Hypothalamus (tissue), 51 donors: ENCODE measurements at places on chromosomes 2 and 18.
A peak's percentile ranks its signal among the peaks of the same experiment; 100 is the strongest.

GRCh38 chr2:173884025-173884802 lies 81.0 kb downstream of the SP3 start:
- DNase-seq, result no peak

- no peak for DNase-seq
Measured at GRCh38 chr2:11090187-11090586, 65.1 kb upstream of the SLC66A3 start.

- DNase-seq, result no peak
Measured at GRCh38 chr2:198639580-198639979, 818.2 kb downstream of the SATB2 start.

DNA sequence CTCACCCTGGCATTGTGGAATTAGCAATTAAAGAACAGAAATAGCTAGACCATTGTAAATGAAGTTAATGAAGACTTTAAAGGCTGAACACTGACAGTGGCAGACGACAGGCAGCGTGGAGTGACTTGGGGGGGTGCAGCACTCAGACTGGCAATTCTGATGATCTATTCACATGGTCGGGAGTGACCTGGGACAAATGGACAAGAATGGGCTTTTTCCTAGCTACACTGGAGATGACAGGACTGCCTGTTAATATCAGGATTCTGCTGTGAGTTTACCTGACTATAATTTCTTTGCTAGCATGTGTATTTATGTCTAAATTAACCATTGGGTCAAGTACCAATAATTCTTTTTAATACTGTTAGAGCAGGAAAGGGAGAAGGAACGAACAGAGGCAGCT lies 199.6 kb downstream of the FBXO15 start:
- DNase-seq, result no peak

- DNase-seq, result peak; percentile 68
Measured at GRCh38 chr2:102848366-102848839, 86.6 kb downstream of the TMEM182 start.

DNA sequence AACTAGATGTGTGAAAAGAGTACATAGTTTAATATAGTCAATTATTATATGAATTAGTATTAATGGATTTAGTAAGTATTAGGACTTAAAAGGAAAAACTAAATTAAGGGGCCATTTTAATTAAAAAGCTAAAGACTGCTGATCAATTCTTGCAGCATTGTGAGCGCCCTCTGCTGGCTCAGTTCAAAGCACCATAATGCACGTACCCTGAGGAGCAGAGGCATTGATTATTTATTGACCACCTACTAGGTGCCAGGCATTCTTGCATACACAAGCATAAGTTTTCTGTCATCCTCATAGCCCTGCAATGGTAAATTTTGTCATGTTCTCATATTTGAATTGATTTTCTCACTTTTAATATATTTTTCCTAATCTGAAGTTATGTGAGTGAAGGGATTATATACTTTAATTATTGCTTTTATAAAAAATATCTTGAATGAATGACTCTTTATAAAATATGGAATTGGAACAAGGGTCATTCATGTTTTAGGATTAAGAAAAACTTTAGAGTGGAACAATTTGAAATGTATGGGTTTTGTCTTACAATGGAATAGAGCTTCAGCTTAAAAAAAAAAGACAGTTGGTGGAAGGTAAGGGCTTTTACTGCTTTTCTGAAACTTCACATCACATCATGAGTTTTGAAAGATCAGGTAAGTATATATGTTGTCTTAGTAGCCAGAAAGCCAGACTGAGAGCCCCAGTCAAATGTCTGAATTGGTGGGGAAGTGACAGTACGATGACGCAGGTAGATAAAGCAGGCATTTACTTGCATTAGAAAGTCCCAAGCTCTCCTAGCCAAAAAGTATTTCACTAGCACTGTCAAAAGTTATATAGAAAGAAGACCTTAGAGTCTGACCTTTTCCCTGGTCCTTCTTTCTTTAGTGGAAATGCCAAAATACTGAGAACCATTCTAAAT lies 9.7 kb downstream of the ITGA4 start:
- no peak for DNase-seq

DNA sequence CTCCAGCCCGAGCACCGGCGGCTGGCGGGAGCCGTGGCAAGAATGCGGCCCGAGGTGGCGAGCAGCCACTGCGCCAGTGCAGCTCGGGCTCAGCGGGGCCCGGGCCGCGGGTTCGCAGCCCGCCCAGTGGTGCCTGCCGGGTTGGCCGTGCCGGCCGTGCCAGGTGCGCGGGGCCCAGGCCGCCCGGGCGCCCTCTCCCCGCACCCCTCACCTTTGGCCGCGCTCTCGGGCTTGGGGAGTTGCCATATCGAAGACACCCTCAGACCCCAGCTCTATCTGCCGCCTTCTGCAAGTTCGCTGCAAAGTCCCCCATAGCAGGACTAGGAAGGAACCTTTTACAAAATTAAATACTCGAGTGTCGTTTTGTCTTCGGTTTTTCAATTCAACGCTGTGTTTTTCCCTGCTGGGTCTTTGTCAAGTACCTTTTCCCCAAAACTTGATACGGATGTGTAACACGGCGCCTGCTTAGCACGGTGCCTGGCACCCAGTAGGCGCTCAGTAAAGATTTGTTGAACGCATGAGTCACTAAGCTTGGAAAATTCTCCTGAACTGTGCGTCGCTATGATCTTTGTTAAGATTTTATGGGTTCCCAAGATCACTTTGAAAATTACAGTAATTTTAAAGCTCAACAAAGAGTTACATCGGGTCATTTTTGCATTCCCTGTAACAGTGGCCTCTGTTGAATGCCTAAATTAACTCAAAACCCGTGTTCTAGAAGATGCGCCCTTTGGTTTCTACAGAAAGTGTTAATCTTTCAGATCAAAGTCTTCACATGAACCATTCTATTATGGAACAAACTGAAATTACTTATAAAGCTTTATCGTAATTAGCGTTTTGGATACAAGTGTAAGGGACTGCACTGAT lies 750 bp downstream of the STRADB start:
- no peak for DNase-seq

GRCh38 chr2:119236796-119237195 lies 13.2 kb downstream of the STEAP3 start:
- DNase-seq, result no peak

DNA sequence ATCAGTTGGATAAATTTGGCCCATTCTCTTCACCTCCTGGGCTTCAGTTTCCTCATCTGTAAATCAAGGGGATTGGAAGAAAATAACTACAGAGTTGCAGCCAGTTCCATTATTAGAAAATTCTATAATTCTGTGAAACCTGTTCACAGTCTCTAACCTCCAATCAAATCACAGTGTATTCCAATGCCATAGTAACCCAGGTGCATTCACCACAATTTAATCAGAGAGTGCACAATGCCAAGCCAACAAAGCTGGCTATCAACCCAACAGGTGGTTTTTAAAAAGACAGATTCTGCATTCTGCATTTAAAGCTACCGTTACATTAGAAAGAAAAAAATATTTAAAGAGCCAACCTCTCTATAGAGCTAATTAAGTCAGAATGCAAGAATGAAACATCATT lies 308.6 kb downstream of the RNF144A start:
- no peak for DNase-seq

- no peak for DNase-seq
Measured at GRCh38 chr2:12262681-12263436, 453.9 kb upstream of the TRIB2 start.

DNA sequence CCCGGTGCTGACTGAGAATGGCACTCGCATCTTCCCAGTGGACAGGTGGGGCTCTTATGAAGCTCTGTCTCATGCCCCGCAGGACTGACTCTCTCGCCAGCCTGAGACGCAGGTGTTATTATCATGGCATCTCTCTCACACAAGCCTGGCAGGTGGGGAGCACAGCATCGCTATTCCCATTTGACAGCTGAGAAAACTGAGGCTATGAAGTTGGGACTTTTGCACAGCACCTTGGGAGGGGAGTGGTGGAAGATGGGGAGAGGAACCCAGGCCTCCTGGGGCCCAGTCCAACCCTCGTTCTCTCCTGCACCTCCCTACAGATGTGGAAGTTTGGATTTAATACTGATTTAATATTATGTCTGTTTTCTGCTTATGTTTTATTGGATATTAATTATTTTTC lies 9.0 kb upstream of the NTSR2 start:
- DNase-seq, result no peak

DNA sequence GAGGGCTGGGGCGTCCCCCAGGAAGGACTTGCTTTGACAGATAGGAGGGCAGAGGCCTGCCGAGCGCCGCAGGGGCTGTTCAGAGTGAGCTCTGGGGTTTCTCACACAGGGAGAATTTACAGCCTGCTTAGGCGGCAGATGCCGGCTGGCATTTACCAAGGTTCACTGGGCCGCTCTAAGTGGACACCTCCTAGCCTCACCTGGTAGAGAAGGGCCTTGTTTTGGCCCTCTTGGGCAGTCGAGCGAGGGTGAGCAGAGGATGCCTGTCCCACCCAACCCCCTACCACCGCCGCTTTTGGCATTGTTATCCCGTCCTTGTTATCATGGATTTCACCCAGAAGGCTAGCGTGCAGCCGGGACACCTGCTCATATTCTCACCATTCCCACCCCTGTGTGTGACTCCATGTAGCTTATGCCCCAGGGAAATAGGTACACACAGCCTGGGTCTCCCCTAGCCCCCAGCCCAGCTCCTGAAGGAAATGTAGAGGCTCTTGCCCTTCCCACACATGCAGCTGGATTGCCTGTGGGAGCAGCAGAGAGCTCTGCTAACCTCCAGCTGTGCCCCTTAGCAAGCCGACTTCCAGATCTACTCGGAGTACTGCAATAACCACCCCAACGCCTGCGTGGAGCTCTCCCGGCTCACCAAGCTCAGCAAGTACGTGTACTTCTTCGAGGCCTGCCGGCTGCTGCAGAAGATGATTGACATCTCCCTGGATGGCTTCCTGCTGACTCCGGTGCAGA lies 52.4 kb downstream of the FAM168B start:
- no peak for DNase-seq

DNA sequence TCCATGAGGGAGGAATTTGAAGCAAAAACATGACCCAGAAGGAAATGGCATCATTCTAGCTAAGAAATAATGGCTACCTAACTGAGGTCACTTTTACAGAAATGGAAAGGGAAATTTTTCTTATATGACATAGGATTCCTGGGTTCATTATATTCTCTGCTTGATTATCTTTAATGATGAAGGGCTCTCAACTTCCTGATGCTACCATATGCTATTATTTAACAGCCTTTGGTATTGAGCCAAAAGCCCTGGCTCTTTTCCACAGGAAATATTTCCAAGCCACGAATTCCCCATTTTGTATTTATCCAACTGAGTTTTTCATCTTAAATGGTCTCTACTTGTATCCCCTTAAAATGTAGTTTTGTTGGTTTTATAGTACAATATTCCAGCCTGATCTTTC lies 63.2 kb upstream of the NPAS2 start:
- no peak for DNase-seq

GRCh38 chr18:5253910-5254309 lies 41.6 kb downstream of the ZBTB14 start:
- no peak for DNase-seq

GRCh38 chr2:231223458-231223976 lies 25.1 kb downstream of the ARMC9 start:
- DNase-seq, result no peak

GRCh38 chr2:171004363-171004762 lies 75.3 kb downstream of the GORASP2 start:
- DNase-seq, result no peak
